Eye (tissue), 1 donor: ENCODE measurements at places on chromosomes 3 and 15.

DNA sequence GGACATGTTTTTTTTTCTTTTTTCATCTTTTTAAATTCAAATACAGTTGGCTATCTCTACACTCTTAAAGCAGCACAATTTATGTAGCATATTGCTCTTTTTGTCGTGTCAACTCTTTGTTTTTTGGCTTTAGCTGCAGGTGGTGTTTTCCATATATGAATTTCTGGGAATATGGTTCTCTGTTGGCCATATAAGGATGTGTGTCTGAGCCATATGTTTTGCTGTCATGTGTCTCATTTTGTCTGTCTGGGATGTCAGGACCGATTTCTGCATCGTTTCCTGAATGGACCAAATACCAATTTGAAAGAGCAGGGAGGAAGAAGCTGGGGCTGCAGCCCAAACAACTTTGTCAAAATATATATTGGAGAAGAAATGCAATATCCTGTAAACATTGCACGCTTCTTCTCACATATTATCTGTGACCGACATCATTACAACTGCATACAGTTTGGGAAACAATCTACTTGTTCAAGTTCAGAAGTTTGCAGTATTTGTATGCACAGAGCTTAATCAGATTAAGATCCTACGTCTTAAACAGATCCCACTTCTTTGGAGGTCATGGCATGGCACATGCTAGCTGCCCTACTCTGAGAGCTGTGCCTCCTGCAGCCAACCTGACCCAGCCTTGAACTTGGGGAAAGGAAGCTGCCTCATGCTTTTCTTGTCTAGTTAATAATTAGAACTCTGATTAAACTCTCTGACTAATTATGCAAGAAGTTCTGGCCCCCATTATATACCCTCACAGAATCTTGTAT, 4.0 kb upstream of the SATB1 start:
- DNase-seq: no peak

- peak; percentile 69 for DNase-seq
Measured at GRCh38 chr3:122101646-122102045, 46.5 kb downstream of the CD86 start.

DNA sequence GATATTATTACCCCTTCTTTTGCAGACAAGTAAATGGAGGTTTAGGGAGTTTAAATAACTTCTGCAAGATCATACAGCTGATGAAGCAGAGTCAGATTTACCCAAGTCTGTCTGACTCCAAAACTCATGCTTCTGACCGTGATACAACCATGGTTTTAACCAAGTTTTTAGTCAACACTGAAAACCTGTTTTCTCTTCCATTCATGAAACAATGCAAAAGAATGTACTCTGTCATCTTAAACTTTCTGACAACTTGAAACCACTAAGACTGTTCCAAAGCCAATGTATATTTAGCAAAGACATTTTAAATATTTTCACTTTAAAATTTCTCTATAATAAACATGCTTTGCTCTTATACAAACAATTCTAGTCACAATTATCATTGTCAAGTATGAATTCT, 77.0 kb upstream of the RBMS3 start:
- no peak for DNase-seq

DNA sequence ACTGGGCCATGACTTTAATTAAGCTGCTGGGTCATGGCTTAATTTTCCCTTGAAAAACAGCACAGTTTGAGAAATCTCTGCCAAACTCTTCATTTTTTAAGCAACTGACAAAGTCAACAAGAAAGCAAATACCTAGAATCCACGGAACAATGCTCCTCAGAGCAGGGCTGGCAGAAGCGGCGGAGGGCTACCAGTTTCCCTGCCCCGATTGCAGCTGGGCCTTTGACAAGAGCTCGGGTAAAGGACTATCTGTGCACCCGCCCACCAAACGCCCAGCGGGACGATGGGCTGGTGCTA, 1.2 kb downstream of the GOLIM4 start:
- no peak for DNase-seq

- no peak for DNase-seq
Measured at GRCh38 chr3:172104471-172105072, 65.2 kb downstream of the FNDC3B start.

- no peak for DNase-seq
Measured at GRCh38 chr15:72809329-72809728, 25.8 kb upstream of the ADPGK start.

DNA sequence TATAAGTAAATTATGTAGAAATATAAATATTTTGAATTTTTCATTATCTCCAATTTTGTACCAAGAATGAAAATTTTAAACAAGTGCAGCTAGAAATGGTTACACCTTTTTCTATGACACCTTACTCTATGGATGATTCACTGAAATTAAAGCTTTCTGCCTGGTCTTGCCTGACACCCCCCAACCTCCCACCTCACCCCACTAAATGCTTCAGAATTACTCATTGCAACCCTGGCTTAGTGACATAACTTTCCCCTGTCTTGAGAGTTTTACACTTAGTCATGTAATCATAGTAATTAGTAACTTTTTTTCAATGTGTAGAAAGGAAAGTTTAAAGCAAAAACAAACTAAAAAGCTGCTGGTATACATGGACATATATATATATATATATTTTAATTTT, 42.0 kb upstream of the MEIS2 start:
- no peak for DNase-seq

DNA sequence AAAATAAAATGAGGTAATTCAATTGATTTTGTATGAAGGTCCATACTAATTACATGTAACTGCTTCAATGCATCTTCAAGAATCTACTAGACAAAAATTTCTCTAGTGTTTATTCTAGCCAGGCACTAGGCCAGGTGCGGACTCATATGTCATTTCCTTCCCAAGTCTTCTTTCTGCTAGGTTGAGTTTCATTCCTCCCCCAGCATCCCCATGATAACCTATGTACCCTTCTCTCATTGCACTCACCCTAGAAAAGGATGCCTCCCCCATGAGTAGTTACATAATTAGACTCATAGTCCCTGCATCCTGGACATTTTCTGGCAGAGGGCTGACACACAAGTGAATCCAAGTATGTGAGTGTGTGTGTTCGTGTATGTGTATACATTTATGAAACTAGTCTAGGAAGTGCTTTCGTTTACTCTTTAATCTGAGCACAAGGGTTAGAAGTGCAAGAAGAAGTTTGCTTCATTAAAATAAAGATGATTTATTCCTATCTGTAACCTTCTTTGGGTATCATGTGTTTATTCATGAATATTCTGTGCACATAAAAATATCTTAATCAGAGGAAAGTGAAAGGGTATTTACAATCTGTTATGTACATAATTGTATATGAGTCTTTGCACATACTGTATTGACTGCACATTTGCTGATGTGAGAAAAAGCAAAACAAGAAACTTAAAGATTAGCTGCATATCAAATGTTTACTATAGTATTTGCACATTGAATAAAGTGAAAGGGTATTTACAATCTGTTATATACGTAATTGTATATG, 585.6 kb upstream of the ZNF717 start:
- no peak for DNase-seq

GRCh38 chr15:43776718-43777266, at the start of gene ELL3:
Gene ELL3, minus strand, starts transcription at chr15:43776966. Its CDS starts 65 bp downstream, at chr15:43776901.
- DNase-seq: no peak

- DNase-seq: no peak
Measured at GRCh38 chr15:70702584-70702983, 60.8 kb downstream of the UACA start.

GRCh38 chr3:115982629-115983028, 359.3 kb downstream of the GAP43 start:
- no peak for DNase-seq

DNA sequence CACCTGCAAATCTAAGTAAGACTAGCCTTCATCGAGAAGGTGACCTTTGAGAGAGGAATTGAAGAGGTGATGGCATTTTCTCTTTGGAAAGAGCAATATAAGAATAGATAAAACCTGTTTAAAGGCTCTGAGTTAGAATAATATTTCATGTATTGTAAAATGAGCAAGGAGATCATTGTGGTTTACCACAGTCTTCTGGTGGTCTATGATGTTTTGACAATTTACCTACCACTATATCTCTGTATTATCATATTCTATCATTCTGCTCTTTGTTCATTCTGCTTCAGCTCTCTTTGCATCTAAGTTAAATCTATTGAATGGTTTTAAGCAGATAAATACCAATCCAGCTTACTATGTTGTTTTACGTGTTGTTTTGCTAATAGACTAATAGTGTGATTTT, 982.3 kb downstream of the SI start:
- no peak for DNase-seq

DNA sequence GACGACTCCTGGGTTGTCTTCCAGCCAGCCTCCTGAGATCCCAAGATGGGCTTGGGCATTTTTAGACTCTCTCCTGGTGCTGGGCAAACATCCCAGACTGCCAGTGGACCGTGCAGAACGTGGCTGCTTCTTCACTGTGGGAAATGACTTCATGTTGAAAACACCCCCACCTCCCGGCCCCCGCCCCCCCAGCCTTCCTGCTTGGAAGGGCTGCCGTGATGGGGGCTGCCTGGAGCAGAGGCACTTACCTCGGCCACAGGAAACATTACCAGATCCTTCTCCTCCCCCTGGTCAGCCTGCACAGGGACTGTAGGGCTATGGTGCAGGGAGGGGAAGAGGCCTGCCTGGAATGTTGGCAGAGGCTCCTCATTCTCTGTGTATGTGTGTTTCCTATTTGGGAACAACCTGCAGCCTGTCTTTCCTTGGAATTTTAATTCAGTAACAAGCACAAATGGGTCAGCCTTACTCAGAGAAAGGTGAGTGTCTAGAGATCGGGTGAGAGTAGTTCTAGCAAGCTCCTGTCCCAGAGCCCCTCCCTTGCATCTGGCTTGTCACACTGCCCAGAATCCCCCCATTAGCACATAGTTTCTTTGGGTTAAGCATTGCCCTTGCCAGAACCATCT, 90.8 kb downstream of the ANP32A start:
- no peak for DNase-seq

DNA sequence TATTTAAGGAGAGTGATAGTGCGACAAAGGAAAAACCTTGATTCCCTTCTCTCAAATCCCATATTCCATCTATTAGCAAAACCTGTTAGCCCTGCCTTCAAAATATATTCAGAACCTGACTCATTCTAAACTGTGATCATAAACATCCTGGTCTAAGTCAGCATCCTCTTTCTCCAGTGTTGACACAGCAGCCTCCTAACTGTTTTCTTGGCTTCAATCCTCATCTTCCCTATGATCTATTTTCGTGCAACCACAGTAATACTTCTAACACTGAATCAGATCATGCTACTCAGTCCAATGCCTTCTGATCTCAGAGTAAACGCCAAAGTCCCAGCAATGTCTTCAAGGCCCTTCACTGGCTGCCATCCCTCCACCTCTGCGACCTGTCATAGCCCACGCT, 785.1 kb downstream of the EDEM1 start:
- no peak for DNase-seq

DNA sequence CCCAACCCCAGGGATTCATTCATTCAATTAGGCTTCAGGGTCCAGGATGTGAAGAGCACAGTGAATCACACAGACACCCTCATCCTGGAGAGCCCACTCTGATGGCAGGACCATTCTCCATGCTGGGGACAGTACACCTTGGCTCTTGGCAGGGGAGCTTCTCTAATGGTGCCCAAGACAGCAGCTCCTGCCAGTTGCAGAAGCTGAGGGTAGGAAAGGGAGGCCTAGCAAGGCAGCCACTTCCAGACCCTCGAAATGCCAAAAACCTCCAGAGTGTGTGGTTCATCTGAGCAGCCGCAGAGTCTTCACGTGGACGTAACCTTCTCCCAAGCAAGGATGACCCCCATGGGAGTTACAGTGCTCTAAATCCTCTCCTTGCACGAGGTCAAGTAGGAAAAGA, 186.2 kb downstream of the XXYLT1 start:
- no peak for DNase-seq

GRCh38 chr15:93583552-93583951, 494.5 kb upstream of the RGMA start:
- no peak for DNase-seq

DNA sequence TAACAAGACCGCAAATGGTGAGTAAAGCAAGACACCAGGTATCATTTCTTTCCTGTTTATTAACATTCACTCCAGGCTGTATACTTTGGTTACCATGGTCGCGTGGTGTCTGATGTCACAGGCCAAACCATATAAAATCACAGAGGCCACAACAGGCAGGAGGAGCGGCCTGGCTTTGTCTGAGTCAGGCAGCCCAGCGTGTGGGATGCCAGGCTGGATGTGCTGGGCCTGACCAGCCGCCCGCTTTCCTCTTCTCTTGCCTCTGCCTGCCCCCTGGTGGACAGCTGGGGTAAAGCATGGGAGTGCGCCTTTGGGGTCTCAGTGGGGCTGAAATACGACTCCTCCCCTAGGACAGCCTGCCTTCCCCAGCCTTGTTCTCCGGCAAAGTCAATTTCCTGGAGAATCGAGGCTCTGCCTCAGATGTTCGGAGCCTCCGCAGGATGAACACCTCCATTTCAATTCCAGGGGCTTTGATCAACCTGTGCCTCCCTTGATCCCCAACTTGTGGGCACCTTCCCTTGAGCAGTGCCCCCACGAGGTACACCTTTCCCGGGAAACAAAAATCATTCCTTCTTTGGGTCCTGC, 78.2 kb downstream of the CCNL1 start:
- peak; percentile 98 for DNase-seq

DNA sequence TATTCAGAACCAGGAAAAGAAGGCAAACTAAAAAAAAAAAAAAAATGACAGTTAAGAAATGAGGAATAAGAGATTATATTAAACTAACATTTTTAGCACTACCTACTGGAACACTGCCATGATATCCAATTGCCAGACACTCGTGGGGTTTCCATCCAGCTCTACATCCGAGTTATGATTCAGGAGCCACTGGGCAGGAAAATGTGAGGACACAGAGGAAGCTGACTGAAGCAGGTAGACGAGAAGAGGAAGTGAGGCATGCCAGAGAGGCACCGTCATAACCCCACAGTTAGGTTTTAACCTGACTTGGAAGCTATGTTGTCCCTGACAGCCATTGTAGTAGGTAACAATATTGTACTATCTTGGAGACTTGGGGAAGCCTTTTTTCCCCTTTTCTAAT, 495.0 kb downstream of the NLGN1 start:
- DNase-seq: no peak

- peak; percentile 6 for DNase-seq
Measured at GRCh38 chr3:181278468-181279238, 289.1 kb upstream of the DNAJC19 start.

- DNase-seq: no peak
Measured at GRCh38 chr3:81998139-81998755, 236.8 kb upstream of the GBE1 start.

GRCh38 chr3:136838641-136839555, 20.0 kb downstream of the SLC35G2 start:
- DNase-seq: no peak

DNA sequence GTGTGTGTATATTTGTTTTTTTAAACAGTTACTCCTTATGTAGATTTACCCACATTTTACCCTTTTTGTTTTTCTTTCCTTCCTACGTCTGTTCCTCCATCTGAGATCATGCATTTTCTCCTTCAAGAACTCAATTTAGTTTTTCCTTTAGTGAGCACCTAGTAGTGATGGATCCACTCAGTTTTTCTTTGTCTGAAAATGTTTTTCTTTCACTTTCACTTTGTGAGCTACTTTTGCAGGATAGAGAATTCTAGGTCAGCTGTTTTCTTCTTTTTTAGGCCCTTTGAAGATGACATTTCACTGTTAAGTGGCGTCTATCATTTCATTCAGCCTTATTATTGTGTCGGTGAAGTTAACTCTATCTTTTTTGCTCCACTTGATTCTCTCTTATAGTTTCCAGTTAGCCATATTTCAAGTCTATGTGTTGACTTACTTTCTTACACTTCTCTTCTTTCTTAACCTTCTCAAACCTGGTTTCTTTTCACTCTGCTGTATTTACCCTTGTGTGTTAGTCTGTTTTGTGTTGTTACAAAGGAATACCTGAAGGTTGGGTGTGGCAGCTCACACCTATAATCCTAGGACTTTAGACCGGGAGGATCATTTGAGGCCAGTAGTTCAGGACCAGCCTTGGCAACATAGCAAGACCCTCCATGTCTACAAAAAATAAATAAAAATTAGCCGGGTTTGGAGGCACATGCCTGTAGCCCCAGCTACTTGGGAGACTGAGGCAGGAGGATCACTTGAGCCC, 55.8 kb downstream of the PRKCI start:
- DNase-seq: no peak
